Stimulated activated CD4-positive, alpha-beta T cell treated with anti-CD3 and anti-CD28 coated beads, Interleukin-2, amount 100 ng/mL, for 4 hours (primary cell): ENCODE measurements at places on chromosomes 16 and 17.

DNA sequence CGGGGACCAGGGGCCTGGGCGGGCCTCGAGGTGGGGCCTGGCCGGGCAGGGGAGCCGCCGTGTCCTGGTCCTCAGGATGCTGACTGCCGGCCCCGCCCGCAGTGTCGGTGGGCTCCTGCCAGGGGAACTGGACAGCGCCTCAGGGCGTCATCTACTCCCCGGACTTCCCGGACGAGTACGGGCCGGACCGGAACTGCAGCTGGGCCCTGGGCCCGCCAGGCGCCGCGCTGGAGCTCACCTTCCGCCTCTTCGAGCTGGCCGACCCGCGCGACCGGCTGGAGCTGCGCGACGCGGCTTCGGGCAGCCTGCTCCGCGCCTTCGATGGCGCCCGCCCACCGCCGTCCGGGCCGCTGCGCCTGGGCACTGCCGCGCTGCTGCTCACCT, 2.3 kb upstream of the PAQR4 start:
- DNase-seq, result no peak

GRCh38 chr16:88700636-88701482, 5.3 kb downstream of the RNF166 start:
- DNase-seq, result peak; percentile 93

- DNase-seq, result no peak
Observed at GRCh38 chr17:50279181-50279526, 4.9 kb downstream of the TMEM92 start.

DNA sequence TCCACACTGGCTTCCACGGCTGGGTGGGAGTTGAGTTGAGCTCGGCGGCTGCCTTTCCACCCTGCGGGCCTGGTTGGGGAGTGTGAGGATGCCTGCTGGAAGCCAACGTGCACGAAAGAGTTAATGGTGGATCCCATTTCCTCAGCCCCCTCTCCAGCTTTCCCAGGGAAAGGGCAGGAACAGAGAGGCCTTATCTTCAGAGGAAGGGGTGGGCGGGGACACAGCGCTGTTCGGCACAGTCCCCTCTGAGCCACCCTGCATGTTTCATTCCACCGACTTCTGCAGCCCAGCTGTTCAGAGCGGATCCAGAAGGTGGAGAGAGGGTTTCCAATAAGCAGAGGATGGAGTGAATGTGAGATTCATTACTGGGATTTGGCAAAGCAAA, 295.3 kb downstream of the SEC14L1 start:
- DNase-seq, result no peak

DNA sequence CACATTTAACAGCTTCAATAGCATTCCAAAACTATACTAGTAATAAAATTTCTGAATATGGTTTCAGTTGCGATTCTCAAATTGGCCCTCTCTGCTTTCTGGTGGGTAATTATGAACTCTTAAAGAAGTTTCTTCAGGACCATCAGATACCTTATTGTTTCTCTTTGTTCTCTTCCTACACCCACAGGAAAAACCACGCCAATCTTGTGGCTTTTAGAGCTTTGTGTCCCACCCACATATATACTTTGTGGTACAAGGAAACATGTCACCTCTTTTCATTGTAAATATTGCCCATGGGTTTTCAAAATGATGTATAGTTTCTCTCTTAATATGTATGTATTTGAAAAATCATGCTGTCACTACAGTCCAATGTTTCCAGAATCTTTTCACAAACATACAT, 12.1 kb downstream of the ABCA9 start:
- no peak for DNase-seq

GRCh38 chr17:77441940-77442339, 301.2 kb downstream of the SEC14L1 start:
- DNase-seq, result peak; percentile 51

GRCh38 chr17:74051348-74051747, 152.1 kb upstream of the RPL38 start:
- DNase-seq, result no peak

GRCh38 chr17:4544135-4544950, 10.8 kb downstream of the MYBBP1A start:
- no peak for DNase-seq

DNA sequence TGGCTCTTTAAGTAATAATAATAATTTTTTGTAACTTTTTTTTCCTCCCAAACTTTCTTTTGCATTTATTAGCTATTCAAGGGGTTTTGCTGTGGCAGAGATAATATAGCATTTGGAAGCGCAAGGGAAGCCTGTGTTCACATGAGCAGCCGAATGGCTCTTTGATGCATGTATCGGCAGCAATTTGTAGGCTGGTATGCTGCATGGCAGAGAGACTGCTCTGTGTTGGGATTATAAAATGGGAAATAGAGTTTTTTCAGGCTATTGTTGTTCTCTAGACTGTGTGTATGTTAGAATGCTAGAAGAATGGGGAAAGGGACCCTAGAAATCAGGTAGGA, 94.6 kb upstream of the SALL1 start:
- DNase-seq, result no peak

GRCh38 chr17:47732399-47733046, 513 bp upstream of the TBX21 start:
- DNase-seq, result no peak

- no peak for DNase-seq
Observed at GRCh38 chr17:68420065-68420464, 37.2 kb downstream of the WIPI1 start.

DNA sequence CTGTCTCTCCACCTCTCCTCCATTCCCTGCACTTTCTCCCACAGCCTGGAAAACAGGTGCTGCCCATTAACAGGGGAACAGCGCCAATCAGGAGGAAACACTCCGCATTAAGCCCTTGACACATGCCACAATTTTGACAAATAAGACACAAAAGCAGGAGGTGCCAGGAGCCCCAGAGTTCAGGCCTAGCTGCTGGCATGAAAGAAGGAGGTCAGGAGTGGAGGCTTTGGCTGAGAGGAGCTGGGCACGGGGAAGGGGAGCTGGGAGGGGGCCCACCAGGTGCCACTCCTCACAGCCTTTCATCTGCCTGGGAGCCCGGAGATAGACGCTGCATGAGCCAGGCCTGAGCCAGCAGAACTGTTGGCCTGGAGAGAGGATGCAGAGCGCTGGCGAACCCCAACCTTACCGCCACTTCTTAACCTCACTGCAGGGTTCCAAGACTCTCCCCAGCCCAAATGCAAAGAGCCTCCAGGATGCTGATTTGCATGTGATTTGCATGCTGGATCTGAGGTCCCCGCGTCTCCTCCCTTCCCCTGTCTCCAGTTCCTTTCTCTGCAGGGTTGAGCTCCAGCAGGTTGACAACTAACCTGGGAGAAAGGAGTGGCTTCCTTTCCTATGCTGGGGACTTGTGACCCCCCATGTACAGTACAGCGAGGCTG, 139.8 kb upstream of the SDK2 start:
- DNase-seq, result no peak
